Dermis microvascular lymphatic vessel endothelial cell (primary cell): ENCODE measurements at places on chromosomes 4 and X. TPM values are rescaled to one million over a fixed set of nuclear protein-coding genes. Genes with fewer than 3 reads are reported as not detected.
A peak's percentile ranks its signal among the peaks of the same experiment; 100 is the strongest.

DNA sequence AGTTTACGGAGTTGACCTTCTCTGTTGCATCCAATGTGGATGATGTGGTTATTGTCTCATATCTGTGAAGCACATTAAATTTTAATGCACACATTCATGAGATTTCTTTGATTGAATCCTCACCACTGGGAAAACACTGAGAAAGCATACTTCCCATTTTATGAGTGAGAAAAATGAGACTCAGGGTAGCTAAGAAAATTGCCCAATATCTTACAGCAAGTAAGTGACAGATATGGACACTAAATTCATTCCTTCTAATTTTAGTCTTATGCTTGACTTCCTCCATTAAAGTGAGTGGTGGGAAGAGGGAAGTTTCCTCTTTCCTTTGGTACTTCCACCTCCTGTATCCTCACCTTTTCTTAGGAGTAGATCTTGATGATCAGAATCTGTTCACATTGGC is 504.8 kb upstream of the BOD1L1 start:
- DNase-seq = no peak

DNA sequence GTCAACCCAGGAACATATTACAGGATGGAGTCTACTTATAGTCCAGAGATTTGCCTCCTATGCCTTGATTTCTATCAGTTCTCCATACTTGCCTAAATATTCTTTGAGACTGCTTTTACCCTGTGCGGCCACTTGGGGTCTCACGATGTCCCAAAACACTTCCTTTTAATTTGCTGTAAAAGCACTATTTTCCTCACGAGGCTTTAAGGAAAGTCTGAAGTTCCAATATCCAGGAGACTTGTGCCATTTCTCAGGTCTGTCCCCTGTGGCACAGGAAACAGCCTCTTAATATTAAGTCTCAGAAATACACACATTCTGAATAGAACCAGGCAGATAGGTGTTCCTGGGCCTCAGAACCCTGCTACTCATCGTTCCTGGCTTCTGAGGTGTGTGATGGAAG is 142.9 kb downstream of the TMEM164 start:
- peak; percentile 30 for DNase-seq

DNA sequence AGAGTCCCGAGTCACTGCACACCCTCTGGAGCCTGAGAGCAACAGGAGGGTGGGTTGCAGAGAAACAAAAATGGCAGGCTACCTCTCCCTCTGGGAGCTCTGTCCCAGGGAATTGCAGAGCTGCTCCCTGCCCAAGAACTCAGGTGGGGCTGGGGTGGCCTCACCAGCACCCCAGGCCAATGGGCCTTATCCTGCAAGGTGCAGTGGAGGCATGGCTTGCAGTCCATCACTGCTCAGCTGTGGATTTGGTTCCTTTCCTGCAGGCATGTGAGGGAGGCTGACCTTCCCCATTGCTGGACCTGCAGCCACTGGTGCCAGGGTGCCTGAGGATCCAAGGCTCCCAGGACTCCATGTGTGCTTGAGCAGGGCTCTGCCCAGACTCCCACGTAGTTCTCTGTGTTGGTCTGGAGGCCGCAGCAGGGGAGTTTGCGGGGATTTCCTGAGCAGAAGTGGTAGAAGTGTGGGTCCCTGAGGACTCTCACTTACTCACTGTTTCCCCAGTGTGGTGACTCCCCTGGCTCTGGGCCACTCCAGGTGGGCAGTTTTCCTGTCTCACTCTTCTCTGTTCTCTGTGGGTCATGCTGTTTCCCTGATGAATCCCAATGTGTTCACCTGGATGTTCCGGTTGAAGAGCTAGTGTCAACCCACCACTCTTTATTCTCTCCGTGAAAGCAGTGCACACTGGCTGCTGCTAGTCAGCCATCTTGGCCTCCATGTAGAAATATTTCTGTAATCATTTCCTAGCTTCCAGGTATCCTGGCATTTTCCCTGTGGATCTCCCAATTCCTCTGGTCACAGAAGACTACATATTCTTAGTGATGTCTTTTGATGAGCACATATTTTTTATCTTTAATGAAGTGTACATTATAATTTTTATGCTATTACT is 82.3 kb downstream of the ARHGAP24 start:
- no peak for DNase-seq

GRCh38 chr4:174828845-174829701 is at the start of gene GLRA3:
TSS of gene GLRA3 (minus strand) at chr4:174829247. CDS start at chr4:174828811, 436 bp downstream.
- no peak for DNase-seq

DNA sequence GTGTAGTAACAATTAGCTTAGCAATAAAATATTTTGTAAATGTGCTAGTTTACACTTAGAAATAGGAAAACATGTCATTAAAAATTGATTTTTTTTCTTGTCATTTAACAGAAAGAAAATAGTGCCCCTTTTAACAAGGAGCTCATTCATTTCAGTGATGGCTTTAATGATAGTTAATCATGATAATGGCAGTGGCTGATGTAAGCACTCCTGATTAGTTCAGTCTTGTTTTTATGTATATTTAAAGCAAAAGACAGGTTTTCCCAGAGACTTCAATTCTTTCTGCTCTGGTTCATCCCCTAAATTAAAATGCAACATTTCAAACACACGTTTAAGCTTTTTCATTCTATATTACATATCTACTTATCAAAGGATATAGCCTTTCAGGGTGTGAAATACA is 1039.5 kb upstream of the PCDH7 start:
- no peak for DNase-seq

- DNase-seq = no peak
Measured at GRCh38 chrX:18537068-18537467, 111.7 kb downstream of the CDKL5 start.

- no peak for DNase-seq
Measured at GRCh38 chr4:7829652-7830580, 109.7 kb downstream of the AFAP1 start.

- no peak for DNase-seq
Measured at GRCh38 chr4:107834241-107834794, 9.6 kb downstream of the SGMS2 start.

DNA sequence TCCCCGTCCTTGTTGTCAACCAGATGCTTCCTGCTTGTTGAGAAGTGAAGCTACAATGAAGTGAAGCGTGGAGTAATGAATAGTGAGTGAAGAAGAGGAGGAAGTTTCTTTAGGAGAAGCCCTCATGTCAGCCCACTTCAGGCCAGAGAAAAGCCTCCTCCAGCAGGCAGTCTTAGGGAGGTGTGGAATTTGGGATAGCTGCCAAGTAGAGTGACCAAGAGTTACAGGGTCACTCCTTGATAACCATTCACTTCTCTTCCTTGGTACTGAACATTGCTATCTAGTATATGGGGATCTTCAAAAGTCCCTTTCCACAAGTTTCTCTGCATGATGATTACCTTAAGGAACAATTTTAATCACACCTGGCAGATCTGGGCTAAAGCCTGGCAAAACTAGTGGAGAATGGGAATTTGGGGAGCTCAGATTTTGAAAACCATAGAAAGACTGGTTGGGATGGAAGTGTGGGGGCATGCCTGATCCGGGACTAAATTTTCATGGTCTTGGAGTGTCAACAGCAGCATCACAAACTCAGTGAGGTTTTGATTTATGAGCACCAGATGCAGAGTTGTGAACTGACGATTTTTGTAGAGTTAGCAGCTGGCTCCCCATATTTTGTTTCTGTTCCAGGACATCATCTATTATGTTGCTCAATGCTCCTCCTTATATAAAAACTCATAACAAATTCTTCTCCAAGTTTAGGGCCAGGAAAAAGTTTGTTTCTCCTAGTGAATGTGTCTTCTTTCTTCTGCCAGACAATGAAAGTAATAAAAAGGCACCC is 53.1 kb downstream of the IGSF1 start:
- no peak for DNase-seq

GRCh38 chr4:78770091-78770642 is 6.0 kb upstream of the BMP2K start:
- DNase-seq = no peak

GRCh38 chr4:146975527-146975926 is 29.9 kb upstream of the TTC29 start:
- DNase-seq = no peak

- DNase-seq = no peak
Measured at GRCh38 chrX:107675823-107676555, 47.7 kb downstream of the PRPS1 start.

DNA sequence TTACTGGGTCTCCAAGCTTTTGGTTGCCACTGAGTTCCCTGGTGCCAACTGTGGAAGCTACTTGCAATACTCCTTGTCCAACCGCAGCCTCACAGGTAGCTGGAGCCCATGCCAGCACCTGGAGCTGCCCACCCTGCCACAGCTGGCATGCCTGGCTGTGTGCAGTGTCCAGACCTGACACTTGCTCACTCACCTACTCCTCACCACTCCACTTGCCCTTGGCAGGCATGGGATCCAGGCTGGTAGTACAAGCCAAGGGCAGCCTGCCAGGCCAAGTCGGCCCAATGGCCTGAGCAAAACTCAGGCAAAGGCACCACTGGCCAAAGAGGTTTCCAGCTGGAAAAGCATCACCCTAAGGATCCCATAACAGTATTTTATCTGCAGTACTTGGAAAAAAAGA is 246.3 kb downstream of the PDGFC start:
- no peak for DNase-seq

- DNase-seq = no peak
Measured at GRCh38 chr4:10740891-10741620, 56.5 kb upstream of the CLNK start.

DNA sequence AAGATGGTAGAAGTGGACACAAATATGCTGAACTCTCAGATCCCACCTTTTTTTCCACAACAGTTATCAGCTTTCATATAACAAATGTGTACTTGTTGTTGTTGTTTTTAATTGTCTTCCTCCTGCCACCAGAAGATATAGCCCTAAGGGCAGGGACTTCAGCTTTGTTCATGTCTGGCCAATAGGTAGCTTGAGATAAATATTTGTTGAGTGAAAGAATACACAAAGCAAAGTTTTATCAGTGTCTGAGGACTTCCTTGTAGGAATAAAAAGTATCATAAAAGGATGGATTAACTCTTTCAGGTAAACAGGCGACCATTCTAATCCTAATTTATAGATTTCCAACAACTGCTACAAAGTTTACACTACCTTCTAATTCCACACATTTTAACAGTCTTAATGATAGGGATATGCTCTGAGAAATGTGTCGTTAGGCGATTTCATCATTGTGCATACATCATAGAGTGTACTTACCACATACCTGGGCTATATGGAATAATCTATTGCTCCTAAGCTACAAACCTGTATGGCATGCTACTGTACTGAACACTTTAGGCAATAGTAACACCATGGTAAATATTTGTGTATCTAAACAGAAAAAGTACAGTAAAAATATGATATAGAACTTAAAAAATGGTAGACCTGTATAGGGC is 186.1 kb downstream of the ATOH1 start:
- no peak for DNase-seq

DNA sequence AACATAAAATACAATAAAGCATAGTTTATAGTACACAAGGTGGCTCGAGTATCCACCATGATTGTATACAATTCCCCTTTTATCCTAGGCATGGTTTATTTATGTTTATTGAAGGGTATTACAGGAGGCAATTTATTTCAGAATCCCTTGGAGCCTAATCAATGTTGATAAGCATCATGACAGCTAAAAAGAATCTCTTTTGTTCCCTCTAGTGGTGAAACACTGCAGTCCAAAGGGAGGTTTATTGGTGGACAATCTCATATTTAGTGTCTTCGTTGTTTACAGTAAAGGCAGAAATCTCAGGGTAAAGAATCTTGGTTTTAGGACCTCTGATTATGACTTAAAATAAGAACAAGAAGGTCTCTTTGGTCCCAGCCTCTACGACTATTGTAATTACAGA is 1712.5 kb downstream of the C4orf33 start:
- peak; percentile 2 for DNase-seq

DNA sequence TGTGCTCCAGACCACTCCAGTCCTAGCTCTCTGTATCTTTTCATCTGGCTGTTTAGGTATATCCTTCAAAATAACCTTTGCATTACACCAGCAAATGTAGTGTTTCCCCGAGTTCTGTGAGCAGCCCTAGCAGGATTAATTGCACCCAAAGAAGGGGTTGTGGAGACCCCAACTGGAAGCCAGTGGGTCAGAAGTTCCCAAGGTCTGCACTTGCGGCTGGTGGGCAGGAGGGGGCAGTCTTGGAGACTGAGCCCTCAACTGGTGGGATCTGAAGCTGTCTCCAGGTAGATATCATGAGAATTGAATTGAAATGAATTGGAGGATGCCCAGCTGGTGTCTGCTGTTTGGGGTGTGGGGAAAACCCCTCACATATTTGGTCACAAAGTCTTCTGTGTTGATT is 1485.3 kb upstream of the TENM3 start:
- DNase-seq = no peak

- DNase-seq = no peak
Measured at GRCh38 chr4:130608121-130608520, 1512.2 kb downstream of the C4orf33 start.

GRCh38 chr4:168741281-168742173 is 244.7 kb downstream of the PALLD start:
- no peak for DNase-seq

DNA sequence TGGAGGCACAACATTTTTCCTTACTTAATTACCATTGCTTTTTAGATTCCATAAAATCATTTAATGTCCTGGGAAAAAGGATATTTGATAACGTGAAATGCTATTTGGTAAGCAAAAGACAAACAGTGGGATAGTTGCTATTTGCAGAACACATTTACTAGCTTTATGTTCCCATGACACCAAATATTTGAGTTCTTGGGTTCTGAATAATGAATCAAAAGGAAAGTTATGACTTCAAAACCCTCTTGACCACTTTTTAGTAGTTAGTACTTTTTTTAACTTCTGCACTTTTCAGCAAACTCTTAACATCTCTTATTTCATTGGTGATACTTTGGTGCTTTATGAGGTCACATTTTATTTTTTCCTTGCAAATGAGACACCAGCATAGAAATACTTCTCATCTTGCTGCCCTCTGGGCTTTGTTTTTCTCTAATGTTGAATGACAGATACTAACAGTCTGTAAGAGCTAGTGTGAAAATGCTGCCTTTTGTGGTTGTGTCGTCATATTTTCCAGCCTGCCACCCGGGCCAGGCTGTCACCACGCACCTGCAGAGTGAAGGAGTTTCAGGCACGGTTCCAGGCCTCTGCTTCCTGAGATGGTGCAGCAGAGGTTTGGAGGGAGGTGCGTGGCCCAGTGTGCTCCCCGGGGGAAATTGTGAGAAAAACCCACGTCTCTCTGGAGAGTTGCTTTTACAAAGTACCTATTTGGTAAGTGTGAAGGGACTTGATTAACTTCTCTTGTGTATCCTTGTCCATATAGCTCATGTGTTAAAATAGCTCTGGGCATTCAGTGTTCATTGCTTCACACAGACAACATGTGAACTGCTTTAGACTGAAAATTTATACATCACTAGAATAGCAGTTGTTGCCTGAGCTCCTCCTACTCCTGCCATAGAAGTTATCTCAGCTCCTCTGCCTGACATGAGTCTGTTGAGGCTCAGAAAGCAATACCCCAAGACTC is 34.7 kb downstream of the MSL3 start:
- peak; percentile 74 for DNase-seq

- DNase-seq = peak; percentile 66
Measured at GRCh38 chr4:94595880-94596483, 144.2 kb downstream of the PDLIM5 start.

DNA sequence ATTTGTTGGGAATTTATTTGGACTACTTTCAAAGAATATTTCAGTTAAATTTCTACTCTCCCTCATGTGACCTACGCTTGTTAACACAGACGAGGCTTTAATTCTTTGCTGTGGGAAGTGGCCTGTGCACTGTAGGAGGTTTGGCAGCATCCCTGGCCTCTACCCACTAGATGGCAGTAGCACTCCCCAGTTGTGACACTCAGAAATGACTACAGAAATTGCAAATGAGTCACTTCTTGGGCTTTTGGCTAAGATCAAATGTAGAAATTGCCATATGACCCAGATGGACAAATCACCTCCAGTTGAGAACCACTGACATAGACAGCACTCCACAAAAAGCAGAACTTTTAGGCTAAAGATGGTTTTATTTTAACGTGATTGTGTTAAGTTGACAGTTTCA is 22.1 kb downstream of the PIR start:
- peak; percentile 61 for DNase-seq

Gene ANAPC10
- total RNA-seq = 19.1 and 21.2 TPM in 2 replicates

Gene TRPC3
- under 0.01 TPM in 1 of 2 replicates, not detected in the other for total RNA-seq

Gene GATA1
- not detected in 2 replicates for total RNA-seq
